ENCODE measurements at places on chromosomes 5 and 9. TPM values are rescaled to one million over a fixed set of nuclear protein-coding genes. Genes with fewer than 3 reads are reported as not detected.

Gene FLT4
- total RNA-seq = 29.6 TPM

Gene PDLIM4
- 82.5 TPM for total RNA-seq

Gene SLC25A2
- total RNA-seq = 0.46 TPM

Gene DCTN4
- total RNA-seq = 58.7 TPM

Gene TERT
- total RNA-seq = not detected

Gene DMGDH
- 1.7 TPM for total RNA-seq

Gene FAM53C
- 18.7 TPM for total RNA-seq

Gene ITGA1
- 213 TPM for total RNA-seq

Gene C5orf24
- total RNA-seq = 53.1 TPM

Gene FOXD4L5
- total RNA-seq = 0.14 TPM

Gene ANKRD20A1
- 2.2 TPM for total RNA-seq

Gene PSD2
- 0.14 TPM for total RNA-seq

- DNase-seq = no peak
These were observed 51.0 kb downstream of the FER start for GRCh38 chr5:108798513-108799265.

DNA sequence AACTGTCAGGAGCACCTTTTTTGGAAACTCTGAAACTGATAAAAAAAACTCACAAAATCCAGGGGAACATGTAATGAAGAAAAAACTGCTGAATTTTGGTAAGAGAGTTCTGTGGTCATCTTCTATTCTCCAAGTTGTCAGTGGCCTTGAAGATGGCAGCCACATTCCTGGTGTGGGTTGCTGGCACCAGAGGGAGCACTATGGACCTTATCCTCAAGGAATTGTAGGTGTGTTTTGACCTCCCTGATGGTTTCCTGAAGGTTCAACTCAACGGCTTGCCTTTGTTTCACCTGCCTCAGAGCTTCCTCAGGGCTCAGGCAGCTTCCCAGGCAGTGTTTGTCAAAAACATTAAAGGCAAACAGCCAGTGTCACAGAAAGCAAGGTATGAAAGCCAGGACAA lies 2.2 kb upstream of the SLC38A9 start:
- DNase-seq = no peak

- no peak for DNase-seq
These were observed 115.4 kb upstream of the PPP2R2B start for GRCh38 chr5:146993876-146994530.

GRCh38 chr9:136488247-136489214 lies 5.7 kb upstream of the SEC16A start:
- DNase-seq = no peak

GRCh38 chr9:128637656-128638055 lies 19.0 kb downstream of the DYNC2I2 start:
- no peak for DNase-seq

DNA sequence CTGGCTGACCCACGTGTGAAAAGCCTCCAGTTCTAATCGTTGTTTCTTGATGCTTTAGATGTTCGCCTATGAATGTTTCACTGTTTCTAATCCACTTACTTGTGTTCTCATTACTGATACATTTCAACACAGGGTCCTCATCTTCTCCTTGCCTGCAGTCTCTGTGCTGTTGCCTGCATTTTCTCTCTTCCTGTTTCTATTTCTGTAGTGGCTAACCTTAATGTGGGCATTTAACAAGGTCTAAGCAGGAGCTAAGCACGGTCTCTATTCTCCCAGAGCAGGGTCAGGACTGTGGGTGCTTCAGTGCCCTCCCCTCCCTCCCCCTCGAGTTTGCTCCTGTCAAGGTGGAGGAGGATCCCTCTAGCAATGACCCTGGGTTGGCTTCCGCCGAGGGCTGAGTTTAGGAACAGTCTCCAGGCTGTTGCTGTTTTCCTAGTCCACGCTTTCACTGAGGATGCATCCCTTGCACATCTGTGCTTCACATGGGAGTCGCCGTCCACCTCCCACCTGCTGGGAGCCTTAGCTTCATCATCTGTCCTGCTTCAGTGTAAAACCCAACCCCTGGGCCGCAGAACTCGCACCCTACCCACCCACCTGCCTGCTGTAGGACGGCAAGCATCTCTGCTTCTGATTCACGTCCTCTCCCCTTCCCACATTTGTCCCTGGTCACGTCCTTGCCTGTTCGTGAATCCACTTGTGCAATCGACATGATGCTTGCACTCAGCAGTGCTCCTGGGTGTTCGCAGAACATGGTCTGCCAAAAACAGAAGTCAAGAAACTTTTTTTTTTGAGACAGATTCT lies 2.4 kb upstream of the EXOC3 start:
- DNase-seq = peak; percentile 48

DNA sequence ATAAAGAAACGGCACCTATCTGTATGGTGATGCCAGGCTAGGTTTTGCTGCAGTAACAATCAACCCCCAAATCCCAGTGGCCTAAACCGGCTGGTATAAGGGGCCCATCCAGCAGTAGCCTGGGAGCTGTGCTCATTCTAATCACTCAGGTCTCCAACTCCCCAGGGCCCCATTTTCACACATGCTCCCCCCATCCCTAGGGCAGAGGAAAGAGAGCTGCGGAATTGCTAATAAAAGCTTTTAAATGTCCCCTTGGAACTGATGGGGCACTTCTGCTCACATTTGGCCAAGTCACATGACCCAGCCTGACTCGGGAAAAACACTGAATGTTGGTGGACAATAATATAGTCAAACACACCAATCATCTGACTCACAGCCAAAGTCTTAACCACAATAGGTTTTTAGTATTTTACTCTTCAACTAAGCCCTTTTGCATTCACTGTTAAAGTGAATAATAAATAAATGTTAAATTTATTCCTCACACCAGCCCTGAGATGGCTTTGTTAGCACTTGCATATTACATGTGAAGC lies 1.6 kb downstream of the FBLL1 start:
- DNase-seq = no peak

GRCh38 chr9:34097865-34098264 lies 28.6 kb downstream of the DCAF12 start:
- DNase-seq = no peak

- DNase-seq = no peak
These were observed 26.8 kb upstream of the TNFAIP8 start for GRCh38 chr5:119328753-119329602.

- no peak for DNase-seq
These were observed 99.6 kb downstream of the BASP1 start for GRCh38 chr5:17316970-17317459.

DNA sequence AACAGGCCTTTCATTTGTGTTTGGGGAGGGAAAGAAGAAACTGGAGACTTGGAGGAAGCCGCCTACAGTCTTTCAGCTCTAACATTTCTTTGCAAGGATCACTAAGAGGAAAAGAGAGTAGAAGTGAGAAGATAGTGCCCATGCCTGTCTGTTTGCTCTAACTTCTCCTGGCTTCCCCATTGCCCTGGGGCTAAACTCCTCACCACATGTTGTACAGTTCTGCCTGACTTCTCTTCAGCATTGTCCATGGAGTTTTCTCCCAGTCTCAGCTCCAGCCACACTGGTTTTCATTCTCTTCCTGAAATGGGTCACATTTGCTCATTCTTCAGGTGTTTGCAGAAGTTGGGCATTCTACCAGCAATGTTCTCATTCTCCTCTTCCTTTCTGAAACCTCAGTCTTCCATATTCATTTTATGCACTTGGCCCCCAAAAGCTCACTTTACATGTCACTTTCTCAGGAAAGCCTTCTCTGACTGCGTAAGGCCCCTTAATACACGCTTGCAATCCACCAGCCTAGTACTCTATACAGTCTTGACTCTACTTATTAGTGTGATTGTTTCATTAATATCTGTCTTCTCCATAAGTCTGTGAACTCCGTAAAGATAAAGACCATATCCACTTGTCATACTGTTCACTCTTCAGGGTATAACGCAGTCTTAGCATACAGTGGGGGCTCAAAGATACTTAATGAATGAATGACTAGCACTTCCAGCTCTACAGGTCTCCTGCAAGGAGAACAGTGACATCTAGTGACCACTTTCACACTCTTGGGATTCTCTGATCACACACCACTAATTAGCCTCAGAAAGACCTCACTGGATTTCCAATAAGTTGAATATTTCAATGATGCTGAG lies 40.2 kb upstream of the TRIM32 start:
- DNase-seq = no peak

DNA sequence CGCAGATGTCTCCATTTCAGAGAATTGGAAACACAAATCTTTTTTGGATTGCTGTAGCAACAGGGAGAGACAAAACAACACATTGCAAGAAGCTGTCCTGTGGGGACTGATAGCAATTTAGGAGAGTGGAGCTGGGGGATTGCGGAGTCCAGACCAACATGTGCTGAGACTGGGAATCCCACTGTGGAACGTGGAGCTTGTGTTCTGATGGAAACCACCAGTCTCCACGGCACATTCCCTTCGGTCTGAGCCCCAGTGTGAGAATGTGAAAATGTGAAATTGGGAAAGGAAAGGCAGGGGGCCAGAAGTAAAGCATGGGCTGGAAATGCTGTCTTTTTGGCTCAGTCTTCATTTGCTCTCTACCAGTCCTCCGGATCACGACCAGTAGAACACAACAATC lies 348.8 kb upstream of the TNC start:
- no peak for DNase-seq

- DNase-seq = no peak
These were observed 18.7 kb upstream of the HMHB1 start for GRCh38 chr5:143793249-143793648.

GRCh38 chr9:129071526-129072126 lies 9.3 kb upstream of the DOLPP1 start:
- DNase-seq = no peak

GRCh38 chr5:59040804-59041201 lies 457.9 kb downstream of the RAB3C start:
- DNase-seq = no peak

- DNase-seq = no peak
These were observed 78.7 kb upstream of the IRX4 start for GRCh38 chr5:1961304-1961946.

- no peak for DNase-seq
These were observed 65.2 kb downstream of the DMRT2 start for GRCh38 chr9:1115370-1115769.

DNA sequence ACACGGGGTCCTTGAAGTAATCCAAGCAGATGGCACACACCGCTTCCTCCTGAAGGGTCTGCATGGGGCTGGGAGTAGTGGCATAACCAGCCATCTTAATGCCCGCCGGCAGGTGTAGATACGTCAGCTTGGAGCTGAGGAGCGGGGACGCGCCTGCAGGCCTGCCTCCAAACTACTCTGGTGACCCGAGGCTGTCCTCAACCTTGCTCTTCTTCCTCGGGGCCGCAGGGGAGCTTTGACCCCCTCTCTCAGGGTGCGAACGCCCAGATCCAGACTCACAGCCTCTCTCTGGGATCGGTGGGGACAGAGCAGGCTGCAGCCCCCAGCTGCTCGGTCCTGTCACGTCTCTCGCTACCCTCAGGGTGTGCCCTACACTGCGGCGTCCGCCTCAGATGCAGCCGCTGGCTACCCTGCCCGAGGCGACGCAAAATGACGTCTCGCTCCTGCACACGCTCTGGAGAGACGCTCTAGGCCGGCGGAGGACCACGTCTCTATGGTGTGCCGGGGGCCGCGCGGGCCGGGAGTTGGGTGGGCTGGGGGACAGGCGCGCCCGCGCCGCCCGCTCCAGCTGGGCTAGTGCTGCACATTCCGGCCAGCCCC lies at the start of gene TRIM52:
Gene TRIM52, minus strand, starts transcription at position 424 of the 600 bp plus-strand sequence. Its CDS starts 330 bp downstream, at position 94.
- peak; percentile 98 for DNase-seq

DNA sequence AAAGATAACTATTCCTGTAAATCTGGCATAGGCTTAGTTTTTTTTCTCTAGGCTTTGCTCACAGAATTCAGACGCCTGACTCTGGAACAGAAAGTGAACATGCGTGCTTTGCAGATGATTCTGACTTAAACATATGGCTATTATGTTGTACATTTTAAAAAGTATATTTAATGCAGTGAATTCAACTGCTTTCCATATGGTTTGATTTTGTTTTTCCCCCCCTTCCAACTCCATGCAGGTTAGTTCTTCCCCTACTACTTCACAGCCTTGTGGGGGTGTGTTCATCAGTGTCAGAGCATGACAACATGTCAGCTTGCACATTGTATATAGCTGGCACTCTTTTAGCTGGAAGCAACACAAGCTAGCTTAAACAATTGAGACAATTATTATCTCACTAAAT lies 226.8 kb downstream of the TMEM167A start:
- no peak for DNase-seq

- no peak for DNase-seq
These were observed 607.8 kb upstream of the PTGER4 start for GRCh38 chr5:40071870-40072269.

GRCh38 chr9:32218100-32218767 lies 166.2 kb upstream of the ACO1 start:
- DNase-seq = no peak

GRCh38 chr5:179207920-179208705 lies 137.1 kb downstream of the ADAMTS2 start:
- no peak for DNase-seq

- DNase-seq = peak; percentile 80
These were observed 2.2 kb downstream of the UNC5A start for GRCh38 chr5:176812269-176813259.

GRCh38 chr5:109660301-109660700 lies 29.4 kb upstream of the MAN2A1 start:
- DNase-seq = no peak

DNA sequence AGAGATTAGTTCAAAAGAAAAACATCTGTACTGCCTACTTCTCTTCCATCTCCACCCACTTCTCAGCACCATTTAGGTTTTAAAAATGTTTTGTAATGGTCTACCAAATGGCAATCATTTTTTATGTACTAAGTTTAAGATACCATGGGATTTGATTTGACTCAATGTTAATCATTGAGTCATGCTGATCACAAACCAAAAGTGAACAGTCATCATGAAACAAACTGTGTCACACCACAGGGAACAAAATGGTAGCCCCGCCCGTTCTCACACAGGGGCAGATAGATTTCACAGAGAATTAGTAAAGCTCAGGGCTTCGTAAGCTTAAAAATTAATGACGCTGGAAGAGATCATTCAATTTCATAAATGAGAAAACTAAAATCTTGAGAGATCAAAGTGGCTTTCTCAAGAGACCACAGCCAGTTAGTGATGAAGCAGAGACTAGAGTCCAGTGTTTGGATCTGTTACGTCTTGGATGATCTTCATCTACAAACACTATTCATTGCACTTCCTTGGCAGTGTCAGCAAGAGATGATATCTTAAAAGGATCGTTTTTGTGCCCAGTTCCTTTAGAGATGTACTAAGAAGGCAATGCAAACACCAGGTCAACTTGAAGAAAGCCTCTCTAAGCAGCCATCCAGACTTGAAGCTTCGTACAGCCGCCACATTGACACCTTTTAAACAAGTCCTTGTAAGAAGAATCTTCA lies 33.9 kb upstream of the TRIO start:
- no peak for DNase-seq

DNA sequence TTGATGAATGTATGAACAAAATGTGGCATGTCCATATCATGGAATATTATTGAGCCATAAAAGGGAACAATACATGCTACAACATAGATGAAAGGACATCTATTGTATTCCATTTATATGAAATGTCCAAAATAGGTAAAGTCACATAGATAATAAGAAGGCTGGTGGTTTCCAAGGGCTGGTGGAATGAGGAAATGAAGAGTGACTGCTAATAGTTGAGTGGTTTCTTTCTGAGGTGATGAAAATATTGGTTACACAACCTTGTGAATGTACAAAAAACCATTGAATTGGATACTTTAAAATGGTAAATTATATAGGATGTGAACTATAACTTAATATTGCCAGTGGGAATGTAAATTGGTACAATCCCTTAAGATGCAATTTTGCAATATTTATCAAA lies 5.2 kb downstream of the ARSB start:
- no peak for DNase-seq

All from posterior vena cava (tissue), 2 donors.